Activated naive CD8-positive, alpha-beta T cell treated with anti-CD3 and anti-CD28 coated beads, Interleukin-2, amount 50 U/mL, for 16 hours (primary cell): ENCODE measurements at places on chromosomes 1 and 21.

DNA sequence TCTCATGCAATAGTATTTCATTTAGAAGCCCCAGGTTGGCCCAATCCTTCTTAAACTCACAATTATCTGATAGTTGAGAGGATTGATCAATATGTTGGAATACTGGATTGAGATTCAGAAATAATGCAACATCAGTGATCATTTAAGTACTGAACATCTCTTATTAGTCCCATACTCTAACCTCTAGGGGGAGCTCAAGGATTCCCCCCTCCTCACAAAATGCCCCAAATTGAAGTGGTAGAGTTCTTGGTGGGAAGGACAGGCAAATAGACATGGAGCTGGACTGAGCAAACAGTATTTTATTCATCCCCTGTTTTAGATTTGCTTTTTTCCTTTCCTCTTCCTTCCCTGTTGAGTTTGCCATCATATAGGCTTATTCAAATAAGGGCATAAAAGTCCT, 62.8 kb downstream of the NGF start:
- no peak for DNase-seq

- no peak for DNase-seq
These were observed 40.2 kb downstream of the GFI1 start for GRCh38 chr1:92446546-92446945.

DNA sequence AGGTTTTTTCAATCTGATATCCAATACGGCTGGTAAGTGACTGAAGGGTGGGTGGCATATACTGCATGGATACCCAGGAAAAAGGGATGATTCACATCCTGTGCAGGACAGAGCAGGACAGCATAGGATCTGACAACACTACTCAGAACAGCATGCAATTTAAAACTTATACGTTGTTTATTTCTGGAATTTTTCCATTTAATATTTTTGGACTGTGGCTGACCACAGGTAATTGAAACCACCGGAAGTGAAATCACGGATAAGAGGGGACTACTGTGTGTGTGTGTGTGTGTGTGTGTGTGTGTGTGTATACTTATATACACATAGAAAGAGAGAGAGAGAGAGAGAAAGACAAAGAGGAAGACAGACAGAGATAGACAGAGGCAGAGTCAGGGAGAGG, 23.0 kb downstream of the ERICH3 start:
- no peak for DNase-seq

DNA sequence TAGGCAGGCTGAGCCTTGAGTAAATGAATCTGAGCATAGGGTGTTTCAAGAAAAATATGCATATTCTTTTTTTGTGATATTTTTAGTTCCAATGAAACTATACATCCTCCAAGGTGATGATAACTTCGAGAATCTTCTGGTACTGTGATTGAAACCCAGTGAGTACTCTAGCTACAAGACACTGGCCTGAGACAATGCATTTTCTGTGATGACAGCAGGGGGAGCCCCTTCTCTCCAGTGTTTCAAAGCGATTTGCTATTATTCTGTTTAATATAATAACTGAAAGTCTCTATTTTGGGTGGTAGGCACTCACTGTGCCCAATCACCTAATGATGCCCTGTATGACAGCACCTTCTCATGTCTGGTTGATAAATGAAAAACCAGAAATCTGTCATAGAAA, 12.1 kb downstream of the IRF2BP2 start:
- no peak for DNase-seq

- peak; percentile 39 for DNase-seq
These were observed 24.1 kb downstream of the SLC26A9 start for GRCh38 chr1:205918955-205919746.

DNA sequence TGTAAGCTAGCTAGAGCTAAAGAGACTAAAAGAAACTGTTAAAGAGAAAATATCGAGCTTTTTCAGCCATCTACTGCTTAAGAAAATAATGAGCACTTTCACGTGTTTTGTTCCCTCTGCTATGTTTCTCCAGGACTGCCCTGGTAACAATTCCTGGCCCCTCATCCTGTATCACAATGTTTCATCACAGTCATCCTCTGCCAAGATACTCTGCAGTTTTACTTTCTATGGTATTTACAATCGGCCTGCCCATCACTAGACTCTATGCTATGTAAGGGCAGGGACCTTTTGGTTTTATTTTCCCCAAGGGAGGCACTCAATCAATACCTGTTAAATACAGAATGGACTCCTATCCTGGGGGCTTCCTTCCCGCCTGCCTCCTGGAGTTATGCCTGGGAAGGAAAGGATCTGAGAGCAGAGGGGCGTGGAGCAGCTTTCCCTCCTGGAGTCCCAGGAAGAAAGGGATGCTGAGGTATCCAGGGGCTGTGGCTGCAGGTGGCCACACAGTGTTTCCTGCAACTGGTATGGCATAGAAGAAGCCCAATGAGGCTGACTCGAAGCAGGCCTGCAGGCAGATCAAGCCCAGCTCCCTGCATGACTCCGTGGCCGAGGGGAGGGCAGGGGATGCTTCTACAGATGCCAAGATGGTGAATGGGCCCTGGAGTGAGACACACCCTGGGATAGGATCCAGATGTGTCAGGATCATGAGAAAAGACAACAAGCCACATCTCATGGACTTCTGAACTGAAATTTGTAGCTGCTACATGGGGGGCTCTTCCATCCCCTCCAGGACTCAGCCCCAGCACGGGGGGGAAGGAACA, 52.9 kb downstream of the MATN1 start:
- no peak for DNase-seq

- DNase-seq, result no peak
These were observed 6.2 kb upstream of the HMGCS2 start for GRCh38 chr1:119774746-119775490.

DNA sequence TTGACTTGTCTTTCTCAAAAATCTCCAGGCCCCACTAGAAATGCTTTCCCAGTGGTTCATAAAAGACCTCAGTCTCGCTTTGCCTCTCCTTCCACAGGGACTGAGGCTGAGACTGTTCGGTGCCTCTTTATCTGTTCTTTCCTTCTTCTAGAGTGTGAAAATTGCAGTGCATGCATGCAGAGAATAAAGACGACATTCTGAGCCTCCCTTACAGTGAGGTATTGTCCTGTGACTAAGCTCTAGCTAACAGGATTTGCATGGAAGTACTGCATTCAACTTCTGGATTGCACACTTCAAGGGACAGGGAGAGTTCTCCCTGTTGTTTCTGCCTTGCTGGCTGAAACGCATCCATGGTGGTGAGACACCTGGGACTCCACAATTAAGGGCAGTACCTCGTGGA, 69.1 kb downstream of the COLGALT2 start:
- DNase-seq, result no peak

GRCh38 chr1:154081386-154082126, 73.3 kb downstream of the NUP210L start:
- no peak for DNase-seq

DNA sequence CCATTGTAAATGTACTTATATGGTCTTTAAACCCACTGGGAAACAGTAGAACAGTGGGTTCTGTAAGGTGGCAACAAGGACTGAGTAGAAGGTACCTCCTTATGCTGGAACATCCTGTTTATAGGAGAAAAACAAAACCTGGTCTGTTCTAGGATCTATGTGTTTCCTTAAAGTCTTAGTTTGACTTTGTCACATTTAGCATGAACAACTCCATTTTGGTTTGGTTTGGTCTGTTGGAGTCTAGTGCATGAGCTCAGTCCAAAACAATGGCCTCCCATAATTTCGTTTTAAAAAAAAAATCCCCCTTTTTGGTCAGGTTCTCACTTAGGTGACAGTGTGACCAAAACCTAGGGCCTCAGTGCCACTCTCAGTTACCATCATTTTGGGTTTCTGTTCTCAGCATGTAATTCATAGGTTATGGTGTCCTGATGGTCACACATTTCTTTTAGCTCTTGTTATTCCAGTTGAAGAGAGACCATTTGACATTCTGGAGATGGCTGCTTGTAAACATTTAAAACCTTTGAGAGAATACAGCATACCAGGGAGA, 66.4 kb upstream of the IL12RB2 start:
- DNase-seq, result no peak

DNA sequence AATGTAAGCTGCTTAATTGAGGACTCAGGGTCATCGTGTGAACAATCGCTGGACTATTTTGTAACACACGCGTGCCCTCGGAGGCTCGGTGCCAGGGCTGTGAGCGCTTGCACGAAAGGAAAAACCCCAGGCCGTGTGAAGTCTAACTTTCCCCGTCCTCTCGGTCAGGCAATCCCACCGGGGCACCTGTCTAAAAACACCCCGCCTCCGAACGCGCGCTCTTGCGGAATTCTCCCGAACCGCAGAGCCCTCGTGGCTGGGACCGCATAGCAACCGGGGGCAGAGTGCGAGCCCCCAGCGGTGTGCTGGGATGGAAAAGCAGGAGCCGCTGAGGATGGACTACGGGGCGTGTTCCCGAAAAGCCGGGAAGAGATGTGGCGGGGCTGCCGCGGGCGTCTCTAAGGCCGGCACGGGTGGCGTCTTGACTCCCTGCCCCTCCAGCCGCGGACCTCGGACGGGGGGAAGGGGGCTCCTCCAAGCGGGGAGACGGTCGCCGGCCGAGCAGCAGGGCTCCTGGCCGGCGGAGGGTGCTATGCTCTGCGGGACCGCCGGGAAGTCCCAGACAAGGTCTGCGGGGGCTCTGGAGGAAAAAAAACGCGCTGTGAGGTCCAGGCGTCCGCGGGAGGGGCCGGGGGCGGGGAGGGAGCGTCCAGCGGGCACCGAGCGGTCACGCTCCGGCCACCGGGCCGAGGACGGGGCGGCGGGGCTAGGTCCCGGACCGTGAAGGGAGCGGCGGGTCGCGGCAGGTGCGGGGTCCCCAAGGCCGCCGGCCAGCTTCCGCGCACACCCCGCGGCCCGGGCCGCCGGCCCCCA, 936 bp downstream of the ZBTB21 start:
- peak; percentile 44 for DNase-seq

GRCh38 chr1:28902738-28903137, 11.6 kb upstream of the EPB41 start:
- no peak for DNase-seq

- no peak for DNase-seq
These were observed 7.6 kb upstream of the HHAT start for GRCh38 chr1:210321131-210321530.

DNA sequence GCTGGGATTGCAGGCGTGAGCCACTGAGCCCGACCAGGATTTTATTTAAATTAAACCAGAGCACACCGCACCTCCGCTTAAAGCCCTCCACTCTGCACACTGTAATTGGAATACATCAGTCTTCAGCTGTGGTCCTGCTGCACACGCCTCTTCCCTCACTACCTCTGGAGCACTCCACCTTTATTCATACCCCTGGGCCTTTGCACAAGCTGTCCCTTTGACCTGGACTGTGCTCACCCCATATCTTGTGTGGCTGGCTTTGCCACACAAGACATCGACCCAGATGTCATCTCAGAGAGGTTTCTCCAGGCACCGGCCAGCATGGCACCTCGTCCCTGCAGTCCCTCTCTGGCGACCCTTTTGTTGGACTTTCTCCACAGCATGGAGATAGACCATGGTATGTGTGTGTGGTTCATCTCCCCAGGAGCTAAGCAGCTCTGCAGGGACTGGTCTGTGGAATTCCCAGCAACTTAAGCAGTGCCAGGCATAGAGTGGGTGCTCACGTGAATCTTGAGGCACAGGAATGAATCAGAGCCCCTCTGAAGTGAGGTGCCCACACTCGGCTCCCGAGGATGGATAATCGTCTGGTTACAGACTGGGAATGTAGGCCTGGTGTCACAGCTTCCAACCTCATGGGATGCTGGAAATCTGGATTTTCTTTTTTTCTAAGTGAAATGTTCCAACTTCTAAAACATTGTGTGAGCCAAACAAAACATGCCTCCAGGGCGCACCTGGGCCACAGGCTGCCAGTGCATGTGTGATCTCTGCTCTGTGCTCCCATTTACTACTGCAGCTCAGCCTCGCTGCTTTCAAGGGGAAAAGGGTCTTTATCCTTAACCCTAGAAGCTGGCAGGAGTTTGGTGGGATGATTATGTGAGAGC, 61.9 kb downstream of the EVA1C start:
- no peak for DNase-seq

GRCh38 chr21:45152265-45152746, 77.9 kb downstream of the ADARB1 start:
- peak; percentile 39 for DNase-seq

DNA sequence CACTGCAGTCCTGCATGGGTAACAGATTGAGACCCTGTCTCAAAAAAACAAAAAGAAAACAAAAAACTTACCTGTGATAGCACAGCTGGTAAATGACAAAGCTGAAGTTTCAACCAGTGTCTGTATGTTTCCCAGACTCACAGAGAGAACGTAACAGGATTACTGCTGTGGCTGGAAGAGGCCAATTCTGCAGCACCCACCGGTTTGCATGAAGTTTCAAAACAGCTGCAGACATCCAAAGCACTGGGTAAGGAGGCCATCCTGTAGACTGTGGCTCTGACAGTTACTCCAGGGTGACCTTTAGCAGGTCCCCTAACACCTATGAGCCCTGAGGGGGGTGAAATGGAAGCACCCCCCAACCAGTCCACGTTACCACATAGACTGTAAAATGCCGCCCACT, 7.5 kb downstream of the ID3 start:
- DNase-seq, result no peak

DNA sequence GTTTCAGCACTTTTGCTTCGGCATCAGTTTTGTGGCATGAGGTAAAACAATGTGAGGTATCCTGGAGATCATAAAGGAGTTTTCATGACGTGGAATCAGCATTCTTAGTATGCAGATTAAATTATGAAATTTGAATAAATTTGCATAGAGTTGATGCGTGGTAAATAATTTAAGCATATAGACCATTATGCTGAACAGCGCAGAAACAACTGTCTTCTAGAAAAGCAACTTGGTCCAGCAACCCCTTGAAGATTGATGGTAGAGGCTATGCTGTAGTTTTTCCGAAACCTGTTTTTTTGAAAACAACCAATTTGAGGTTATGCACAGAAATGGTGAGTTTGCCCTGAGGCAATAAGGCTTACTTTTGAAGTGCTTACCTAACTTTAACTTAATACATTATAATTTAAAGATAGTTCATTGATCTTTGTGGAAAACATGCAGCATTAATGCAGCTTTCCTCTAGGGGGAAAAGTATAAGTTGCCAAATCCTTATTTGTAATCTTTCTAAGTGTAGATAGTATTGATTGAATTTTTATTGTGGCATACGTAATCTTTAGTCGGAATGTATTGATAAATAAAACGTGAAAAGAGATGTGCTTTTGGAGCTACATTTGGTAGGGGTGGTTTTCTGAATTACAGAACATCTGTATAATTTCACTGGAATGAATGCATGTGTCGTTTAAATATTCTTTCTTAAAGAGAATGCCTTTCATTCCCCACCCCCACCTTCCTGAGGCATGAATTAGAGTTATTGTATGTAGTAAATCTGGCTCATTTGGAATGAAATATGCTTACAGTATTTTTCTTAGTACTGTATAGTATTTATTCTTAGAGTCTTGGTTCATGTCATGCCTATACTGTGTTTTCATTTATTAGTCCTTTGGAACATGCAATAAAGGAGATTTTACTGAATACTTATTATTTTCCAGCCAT, 3.8 kb downstream of the PRDM2 start:
- DNase-seq, result no peak

- no peak for DNase-seq
These were observed 202.6 kb upstream of the COA6 start for GRCh38 chr1:234170622-234171021.

- no peak for DNase-seq
These were observed 153.7 kb downstream of the TENT5C start for GRCh38 chr1:117759535-117759934.

- DNase-seq, result no peak
These were observed at the start of gene ST7L for GRCh38 chr1:112618721-112619517. Gene ST7L (minus strand): TSS chr1:112619141. CDS start chr1:112619113, 28 bp downstream.
